Stimulated activated CD4-positive, alpha-beta T cell treated with anti-CD3 and anti-CD28 coated beads, Interleukin-1b, Interleukin-23, amount 100 ng/mL, for 1 hour (primary cell): ENCODE measurements at places on chromosomes 6 and 20.

GRCh38 chr6:139204978-139205377 is 70.1 kb downstream of the HECA start:
- no peak for DNase-seq

GRCh38 chr6:159493231-159493897 is 199.7 kb downstream of the SOD2 start:
- DNase-seq = no peak

DNA sequence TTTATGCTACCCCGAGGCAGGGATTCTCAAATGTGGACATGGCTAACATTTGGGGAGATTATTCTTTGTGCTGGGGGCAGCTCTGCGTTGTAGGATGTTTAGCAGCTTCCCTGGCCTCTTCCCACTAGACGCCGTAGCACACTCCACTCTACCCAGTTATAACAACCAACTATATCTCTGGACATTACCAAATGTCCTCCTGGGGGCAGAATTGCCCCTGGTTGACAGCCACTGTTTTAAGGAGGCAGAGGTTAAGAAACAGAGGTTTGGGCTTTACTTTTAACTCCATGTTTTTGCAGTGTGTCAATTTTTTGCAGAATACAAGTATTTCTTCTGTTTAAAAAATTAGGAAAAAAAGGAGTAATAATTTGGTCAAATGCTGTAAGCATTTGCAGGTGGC is 56.2 kb upstream of the BMP6 start:
- DNase-seq = no peak

GRCh38 chr20:2476742-2477615 is 6.4 kb upstream of the SNRPB start:
- DNase-seq = no peak

- no peak for DNase-seq
Observed at GRCh38 chr20:38311091-38311490, 7.1 kb downstream of the BPI start.

- DNase-seq = no peak
Observed at GRCh38 chr6:1615151-1615852, 5.6 kb downstream of the FOXC1 start.

GRCh38 chr6:33877982-33878535 is 74.3 kb upstream of the MLN start:
- DNase-seq = no peak

GRCh38 chr6:24520929-24521546 is 26.3 kb downstream of the ALDH5A1 start:
- DNase-seq = no peak

DNA sequence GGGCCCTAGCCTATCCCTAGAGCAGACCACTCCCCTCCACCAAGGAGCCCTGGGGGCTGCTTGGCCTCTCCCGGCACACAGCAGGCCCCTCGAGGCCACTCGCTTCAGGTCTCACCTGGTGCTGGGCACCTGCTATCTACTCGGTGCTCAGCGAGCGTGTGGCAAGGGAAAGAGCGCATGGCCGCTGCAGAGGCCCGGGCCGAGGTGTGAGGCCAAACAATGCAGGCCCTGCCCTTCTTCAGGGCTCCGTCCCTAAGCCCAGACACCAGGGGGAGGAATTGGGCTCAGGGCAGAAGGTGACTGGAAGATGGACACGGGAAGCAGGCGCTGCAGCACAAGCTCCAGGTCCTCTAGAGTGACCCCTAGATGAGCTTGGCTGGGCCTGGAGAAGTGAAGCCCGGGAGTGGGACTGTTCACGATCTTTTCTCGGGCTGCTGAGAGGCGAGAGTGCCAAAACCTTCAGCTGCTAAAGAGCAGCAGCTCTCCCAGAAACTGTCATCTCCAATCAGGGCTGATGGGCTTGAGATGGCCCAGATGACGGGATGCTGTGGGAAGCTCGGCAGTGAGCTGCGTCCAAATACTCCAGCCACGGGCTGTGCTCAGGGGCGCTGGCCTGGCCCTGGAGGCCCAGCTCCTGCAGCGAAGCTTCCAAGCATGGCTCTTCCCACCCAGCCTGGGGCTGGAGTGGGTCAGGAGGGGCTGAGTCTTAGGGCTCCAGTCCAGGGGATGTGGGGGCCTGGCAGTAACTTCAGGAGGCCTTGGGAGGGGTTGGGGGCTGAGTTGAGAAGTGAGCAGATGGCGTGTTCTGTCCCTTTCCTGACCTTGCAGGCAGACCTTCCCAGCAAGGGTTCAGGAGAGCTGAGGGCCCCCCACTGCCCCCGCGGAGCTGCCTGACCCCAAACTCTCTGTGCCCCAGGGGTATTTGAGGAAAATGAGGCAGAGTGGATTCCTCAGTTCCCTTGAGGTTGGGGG is 43.7 kb downstream of the APCDD1L start:
- no peak for DNase-seq

DNA sequence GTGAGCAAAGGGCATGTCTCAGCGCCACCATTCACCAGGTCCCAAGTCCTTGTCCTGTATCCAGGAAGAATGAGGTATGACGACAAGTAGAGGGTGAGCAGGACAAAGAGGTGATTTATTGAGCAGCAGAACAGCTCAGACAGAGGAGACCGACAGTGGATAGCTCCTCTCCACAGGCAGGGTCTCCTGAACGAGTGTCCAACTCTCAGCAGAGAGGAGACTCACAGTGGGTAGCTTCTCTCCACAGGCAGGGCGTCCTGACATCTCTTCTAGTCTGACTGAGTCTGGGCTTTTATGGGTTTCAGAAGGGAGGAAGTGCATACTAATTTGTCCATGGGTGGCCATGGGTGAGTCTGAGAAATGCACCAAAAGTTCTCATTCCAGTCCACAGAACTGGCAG is 204.7 kb downstream of the ANKRD60 start:
- no peak for DNase-seq

- DNase-seq = no peak
Observed at GRCh38 chr6:136037876-136038460, 186.5 kb downstream of the PDE7B start.

- no peak for DNase-seq
Observed at GRCh38 chr6:118306392-118307238, 241.5 kb upstream of the PLN start.

DNA sequence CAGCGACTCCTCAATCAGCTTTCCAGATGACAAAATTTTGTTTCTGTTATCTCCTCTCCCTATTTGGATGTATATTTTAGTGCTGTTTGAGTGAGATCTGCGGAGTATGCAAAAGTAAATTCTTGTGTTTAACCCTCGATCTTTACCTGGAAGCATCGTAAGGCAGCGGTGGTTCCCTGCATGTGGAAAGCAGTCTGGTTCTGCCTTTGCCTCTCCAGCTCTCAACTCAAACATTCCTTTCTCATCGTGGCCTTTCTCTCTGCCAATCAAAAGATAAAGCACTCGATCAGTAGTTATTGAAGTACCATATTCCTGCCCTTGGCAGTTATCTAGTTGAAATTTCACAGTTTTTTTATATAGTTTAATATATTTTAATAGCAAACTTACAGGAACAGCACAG is 44.0 kb upstream of the BTN3A2 start:
- DNase-seq = no peak

DNA sequence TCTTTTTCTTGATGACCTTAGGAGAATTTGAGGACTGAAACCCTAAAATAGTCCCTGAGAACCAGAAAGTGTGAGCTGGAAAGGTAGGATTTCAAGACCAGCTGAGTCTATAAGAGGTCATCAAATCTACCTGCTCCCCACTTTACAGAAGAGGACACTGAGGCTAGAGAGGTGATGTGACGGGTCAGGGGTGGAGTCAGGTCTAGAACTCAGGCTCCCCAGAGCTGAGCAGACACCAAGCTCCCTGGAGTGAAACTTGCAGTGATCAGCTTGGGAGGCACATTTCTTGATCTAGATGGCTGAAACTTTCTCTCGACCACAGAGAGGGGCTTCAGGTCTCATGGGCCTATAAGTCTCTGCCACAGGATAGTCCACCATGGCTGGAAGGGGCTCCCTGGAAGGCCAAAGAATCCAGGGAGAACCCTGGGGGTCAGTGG is 55.1 kb downstream of the HNF4A start:
- DNase-seq = no peak

DNA sequence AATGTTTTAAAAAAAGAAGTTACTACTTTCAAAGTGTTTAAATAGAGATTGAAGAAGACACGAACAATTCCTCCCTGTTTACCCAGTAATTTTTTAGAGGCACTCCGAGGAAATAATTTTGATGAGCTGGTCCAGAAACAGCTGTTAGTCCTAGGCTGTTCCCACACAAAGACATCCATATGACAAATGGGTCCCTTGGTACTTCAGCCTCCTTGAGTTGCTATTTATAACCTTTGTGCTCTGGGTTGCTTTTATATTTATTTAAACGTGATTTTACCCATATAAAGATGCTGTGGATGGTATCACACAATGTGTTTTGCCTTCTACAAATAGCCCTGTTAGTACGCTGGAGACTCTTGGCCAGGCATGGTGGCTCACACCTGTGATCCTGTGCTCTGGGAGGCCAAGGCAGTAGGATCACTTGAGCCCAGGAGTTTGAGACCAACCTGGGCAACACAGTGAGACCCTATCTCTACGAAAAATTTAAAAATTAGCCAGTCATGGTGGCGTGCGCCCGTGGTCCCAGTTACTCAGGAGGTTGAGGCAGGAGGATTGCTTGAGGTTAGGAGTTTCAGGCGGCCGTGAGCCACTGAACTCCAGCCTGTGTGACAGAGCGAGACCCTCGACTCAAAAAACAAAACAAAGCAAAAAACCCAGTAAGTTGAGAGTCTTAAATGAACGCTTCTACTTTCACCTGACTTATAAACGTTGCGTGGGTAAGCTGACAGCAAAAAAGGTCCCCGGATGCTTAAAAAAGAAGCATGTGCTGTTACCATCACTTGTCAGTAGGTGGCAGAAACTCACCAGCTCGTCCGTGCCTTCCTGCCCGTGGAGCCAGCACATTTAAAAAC is 56.9 kb upstream of the ARMH2 start:
- no peak for DNase-seq

GRCh38 chr20:33859157-33859695 is 48.1 kb downstream of the CHMP4B start:
- DNase-seq = no peak

DNA sequence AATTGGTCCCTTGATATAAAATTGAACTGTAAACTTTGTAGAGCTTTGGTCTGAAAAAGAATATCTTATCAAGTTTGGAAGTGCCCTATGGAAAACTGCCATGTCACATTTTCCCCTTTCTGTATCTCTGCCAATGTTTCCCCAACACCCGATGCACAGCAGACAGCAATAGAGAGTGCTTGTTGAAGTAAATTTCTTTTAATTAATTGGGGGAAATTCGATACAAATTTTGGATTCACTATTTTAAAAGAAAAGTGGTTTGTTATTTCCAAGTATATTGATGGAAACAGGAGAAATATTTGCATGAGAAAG is 208.1 kb downstream of the OGFRL1 start:
- DNase-seq = no peak

DNA sequence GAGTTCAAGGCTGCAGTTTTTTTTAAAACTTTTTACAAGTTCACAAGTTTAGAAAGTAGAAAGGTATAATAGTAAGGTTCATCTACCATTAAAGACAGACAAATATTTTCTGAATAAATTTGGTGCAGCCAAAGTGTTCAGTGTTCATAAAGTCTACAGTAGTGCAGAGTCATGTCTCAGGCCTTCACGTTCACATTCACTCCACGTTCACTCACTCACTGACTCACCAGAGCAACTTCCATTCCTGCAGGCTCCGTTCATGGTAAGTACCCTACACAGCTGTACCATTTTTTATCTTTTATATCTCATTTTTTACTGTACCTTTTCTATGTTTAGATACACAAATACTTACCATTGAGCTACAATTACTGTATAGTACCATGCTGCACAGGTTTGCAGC is 67.6 kb downstream of the B4GALT5 start:
- DNase-seq = no peak

DNA sequence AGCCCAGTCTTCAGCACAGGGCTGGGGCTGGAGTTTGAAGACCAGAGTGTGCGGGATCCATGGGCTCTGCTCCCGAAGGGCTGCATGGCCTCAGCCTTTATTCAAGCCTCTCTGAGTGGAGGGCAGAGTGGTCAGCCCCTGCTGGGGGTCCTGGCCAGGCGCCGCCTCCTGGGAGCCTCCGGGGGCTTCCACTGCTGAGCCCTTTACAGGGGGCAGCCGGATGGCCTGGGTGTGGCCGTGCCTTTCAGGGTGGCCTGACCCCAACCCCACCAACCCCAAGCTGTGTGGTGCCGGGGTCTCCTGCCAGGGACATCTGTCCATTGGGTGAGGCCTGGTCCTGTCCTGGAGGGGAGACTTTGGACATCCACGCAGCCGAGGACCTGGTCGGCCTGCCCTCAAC is 76.0 kb upstream of the SLCO4A1 start:
- DNase-seq = no peak

GRCh38 chr6:50815436-50816114 is 3.1 kb upstream of the TFAP2B start:
- no peak for DNase-seq

DNA sequence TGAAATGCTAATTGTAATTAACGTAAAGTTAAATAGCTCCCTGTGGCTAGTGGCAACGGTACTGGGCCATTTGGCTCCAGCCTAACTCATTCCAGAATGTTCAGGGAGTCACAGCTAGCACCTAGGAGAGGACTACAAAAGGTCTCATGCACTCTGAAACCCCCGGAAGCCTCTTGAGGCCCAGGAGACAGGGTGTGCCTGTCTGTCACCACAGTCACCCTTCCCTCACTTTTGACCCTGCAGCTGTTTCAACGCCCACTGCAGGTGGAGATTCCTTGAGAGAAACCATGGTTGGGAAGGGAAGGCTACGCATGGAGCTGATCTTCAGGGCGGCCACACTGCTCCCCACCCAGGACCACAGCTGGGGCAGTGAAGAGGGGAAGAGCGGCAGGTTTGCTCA is 58.6 kb downstream of the SULF2 start:
- DNase-seq = no peak

GRCh38 chr6:25050356-25050755 is 114.6 kb upstream of the RIPOR2 start:
- DNase-seq = no peak

- DNase-seq = no peak
Observed at GRCh38 chr20:15179381-15179780, 842.0 kb upstream of the FLRT3 start.

DNA sequence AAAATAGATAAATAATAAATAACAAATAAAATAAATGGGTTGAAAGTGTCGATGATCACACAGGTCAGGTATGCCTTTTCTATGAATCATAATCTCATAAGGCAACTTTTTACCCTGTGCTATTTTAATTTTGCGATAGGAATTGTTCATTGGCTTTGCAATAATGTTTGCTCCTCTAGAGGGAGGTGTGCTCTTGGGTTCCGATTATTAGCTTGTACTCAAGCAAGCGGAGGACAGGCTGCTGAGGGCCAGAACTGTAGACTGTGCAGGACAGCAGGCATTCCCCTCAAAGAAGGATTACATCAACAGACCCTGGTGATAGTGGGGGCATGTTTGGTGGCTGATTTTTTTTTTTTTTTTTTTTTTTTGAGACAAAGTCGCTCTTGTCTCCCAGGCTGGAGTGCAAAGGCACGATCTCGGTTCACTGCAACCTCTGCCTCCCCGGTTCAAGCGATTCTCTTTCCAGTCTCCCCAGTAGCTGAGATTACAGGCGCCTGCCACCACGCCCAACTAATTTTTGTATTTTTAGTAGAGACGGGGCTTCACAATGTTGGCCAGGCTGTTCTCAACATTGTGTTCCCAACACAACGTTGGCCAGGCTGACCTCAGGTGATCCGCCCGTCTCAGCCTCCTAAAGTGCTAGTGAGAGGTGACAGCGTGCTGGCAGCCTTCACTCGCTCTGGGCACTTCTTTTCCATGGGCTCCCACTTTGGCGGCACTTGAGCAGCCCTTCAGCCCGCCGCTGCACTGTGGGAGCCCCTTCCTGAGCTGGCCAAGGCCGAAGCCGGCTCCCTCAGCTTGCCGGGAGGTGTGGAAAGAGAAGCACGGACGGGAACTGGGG is 35.6 kb downstream of the RIOK1 start:
- DNase-seq = no peak
